Stimulated activated CD8-positive, alpha-beta memory T cell treated with anti-CD3 and anti-CD28 coated beads, Interleukin-15, amount 100 ng/mL, for 4 hours (primary cell): ENCODE measurements at places on chromosomes 5 and 9.

GRCh38 chr5:8528106-8528505 is 659.2 kb downstream of the MTRR start:
- no peak for DNase-seq

DNA sequence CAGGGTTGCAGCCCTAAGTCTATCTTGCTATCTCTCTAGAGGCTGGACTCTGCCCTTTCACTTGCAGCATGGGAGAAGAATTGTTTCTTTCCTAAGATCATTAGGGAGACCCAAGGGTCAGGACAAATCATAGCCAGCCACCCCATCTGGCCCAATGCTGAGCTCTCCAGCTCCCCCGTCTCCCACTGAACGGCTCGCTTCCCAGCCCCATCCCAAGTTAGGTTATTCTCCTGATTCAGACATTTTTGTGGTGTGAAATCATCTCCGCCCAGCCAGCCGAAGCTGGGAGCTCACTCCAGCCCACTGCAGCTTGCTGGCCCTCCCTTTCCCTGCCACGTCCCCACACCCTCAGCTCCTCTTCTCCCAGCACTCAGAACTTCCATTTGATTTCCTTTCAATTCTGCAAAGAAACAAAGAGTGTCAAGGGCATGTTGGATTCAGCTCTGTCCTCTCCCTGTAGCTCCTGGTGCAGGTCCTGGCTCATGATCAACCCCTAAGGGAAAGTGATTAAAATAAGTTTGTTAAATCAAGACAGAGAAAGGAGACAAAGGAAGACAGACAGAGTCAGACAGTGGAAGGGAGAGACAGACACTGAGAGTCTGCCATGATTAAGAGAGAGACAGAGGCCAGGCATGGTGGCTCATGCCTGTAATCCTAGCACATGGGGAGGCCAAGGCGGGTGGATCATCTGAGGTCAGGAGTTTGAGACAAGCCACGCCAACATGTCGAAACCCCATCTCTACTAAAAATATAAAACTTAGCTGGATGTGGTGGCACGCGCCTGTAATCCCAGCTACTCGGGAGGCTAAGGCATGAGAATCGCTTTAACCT is 12.6 kb upstream of the SPARC start:
- no peak for DNase-seq

- DNase-seq, result no peak
Measured at GRCh38 chr9:136170006-136170901, 34.7 kb downstream of the LHX3 start.

DNA sequence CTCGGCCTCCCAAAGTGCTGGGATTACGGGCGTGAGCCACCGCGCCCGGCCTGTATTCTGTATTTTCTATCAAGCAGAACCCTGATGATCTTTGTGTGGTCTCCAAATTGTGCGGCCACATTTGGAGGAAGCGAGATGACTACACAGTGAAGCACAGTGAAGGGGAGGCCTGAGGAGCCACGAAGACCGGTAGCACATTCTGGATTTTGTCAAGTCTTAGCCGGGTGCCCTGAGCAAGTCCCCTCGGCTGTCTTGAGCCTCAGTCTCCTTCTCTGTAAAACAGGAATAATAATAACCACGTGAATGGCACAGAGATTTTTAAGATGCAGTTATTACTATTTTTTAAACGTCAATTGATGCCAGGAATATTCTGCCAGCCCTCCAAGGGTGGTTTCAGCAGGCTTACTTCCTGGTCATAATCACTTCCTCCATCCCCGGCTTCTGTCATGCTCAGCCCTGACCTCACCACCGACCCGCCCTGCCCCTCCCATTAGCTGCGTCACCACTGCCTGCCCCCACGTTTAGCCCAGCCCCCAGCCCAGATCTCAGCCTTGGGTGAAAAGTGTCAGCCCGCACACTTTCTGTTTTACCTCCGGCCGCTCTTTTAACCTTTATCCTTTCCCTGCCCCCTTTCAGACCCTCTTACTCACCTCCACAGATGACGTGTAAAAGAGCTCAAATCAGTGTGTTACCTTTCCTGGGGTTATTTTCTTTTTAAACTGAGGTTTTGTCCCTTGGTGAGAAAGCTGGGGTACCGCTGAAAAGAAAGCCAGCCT is 27.0 kb upstream of the ERGIC1 start:
- DNase-seq, result peak; percentile 76

GRCh38 chr5:79512049-79512448 is 1.9 kb downstream of the HOMER1 start:
- no peak for DNase-seq

DNA sequence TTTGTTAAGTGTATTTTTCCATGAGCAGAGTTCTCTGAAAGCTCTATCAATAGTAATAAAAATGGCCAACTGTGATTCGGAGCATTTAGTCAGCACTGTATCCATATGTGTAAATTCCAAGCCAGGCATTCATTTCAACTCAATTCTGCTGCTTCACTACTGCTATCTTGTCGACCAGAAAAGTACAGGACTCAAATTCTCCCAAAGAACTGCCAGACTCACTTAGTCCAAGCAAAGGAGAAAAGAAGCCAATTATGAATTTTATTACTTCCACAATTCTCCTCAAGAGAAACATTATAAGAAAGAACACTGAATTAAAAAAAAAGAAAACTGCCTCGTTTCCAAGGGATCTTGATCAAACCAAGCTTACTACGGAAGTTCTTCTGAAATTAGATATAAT is 906.3 kb upstream of the DMAC1 start:
- DNase-seq, result no peak

- no peak for DNase-seq
Measured at GRCh38 chr9:135835131-135835530, 72.2 kb downstream of the CAMSAP1 start.

- no peak for DNase-seq
Measured at GRCh38 chr5:88398316-88398715, 129.7 kb upstream of the TMEM161B start.

DNA sequence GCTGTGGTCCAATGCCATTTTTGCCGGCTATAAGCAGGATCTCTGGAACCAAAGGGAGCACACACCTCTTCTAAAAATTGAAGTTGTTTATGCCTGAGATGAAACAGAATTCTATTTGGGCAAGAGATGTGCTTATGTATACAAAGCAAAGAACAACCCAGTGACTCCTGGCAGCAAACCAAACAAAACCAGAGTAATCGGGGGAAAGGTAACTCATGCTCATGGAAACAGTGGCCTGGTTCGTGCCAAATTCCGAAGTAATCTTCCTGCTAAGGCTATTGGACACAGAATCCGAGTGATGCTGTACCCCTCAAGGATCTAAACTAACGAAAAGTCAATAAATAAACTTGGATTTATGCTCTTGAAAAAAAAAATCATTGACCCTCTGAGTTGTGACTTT is 178.7 kb downstream of the CEMIP2 start:
- DNase-seq, result no peak

DNA sequence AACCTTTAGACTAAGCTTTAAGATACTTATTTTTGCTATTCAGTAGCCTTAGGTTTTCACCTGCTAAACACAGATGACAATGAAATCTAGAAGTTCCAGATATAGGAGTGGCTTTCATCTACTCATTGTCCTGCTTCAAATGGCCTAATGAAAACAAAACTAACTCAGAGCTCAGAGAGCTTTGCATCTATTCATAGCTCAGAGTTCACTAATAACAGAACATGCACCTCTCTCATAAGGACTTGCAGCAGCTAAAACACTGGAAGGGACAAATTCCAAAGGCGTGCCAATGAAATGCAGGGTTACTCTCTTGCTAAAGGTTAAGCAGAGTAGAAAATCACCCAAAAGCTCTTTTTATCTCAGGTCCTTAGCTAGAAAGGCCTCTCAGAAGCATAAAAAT is 29.0 kb downstream of the SLC31A2 start:
- no peak for DNase-seq

- DNase-seq, result no peak
Measured at GRCh38 chr9:131869348-131869747, 129.5 kb upstream of the RAPGEF1 start.

DNA sequence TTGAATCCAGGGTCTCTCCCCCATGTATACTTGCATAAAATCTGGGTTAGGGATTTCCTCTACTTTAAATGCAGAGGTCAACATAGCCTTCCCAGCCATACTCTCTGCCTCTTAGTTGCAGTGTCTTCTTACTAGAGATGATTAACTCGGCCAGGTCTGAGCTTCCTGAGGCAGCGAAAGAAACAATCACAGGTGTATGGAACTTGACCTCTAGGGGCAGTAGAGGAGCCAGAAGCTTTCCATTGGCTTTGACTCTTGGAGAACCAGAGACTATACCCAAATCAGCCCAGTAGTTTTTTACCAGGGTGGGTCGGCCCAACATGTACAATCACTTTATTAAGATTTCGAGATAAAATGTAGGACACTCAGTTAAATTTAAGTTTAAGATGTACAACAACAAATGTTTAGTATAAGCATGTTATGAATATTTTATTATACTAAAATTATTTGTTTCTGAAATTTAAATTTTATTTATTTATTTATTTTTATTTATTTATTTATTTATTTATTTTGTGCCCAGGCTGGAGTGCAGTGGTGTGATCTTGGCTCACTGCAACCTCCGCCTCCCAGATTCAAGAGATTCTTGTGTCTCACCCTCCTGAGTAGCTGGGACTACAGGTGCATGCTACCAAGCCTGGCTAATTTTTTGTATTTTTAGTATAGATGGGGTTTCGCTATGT is 48.0 kb upstream of the DMRT3 start:
- no peak for DNase-seq

DNA sequence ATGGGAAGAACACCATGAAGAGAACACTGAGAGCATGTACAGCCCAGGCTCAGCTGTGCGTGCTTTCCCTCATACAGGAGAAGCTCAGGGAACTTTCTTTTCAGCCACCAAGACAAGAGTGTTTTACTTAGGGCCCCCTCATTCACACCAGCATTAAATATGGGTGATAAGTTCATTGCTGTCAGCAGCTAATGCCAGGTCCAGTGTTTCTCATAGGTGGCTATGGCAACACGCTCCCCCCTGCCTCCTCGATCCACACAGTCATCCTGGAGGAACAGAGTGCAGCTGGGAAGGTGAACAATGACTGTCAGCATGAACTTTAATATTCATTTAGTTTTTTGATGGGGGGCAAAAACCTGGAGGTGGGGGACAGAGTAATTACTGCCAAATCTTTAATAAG is 54.4 kb downstream of the TEX10 start:
- no peak for DNase-seq

- no peak for DNase-seq
Measured at GRCh38 chr5:139650031-139650688, 2.0 kb downstream of the CXXC5 start.

DNA sequence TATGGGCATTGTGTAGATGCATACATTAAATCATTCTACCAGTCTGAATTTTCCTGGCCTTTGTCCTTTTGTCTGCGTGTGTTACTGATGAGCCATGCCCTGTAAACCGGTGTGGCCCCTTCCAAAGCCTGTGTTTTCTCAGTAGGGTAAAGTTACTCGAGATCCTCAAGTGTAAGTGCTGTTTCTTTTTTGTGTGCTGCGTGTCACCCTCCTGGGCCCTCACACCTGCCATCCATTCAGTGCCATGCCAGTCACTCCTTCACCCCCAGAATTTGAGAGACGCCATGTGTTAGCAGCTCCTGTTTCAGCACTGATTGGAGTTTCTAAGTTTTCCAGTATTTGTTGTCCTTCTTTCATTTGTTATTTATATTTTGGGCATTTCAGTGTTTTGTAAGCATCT is 288.2 kb downstream of the FANCC start:
- no peak for DNase-seq

DNA sequence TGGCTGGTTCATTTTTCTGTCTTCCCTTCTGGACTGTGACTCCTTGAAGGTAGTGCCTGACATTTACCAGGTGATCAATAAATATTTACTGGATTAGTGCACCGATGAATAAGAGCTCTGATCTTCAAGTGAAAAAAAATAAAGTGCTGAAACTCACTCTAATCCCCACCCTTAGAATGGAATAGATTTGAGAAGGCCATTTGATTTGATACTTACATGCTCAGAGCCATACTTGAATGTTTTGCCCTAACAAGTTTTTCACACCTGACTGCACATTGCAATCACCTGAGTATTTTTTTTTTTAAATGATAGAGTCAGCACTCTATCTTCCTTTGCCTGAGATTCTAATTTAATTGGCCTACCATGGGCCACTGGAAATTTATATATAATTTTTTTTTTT is 105.7 kb downstream of the LRRC70 start:
- no peak for DNase-seq

- no peak for DNase-seq
Measured at GRCh38 chr9:108108852-108109448, 619.4 kb upstream of the KLF4 start.

GRCh38 chr5:99646011-99646647 is 717.3 kb upstream of the CHD1 start:
- DNase-seq, result no peak

- DNase-seq, result no peak
Measured at GRCh38 chr5:114450437-114450836, 88.6 kb downstream of the KCNN2 start.

DNA sequence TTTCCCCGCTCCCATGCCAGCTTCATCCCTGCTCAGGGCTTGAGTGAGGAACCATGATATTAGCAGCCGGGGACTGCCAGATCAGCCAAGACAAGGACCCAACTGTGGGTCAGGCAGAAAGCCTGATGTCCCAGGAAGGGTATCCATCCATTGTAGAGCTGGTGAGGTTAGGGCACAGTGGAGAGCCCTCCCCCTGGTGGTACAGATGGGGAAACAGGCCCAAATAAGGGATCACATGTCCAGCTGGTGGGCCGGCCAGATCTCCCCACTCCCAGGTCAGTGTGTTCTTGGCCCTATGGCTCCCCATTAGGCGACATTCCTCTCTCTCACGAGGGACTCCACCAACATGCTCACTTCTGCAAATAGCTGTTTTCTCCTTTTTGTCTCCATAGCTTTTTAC is 9.0 kb downstream of the CDX1 start:
- no peak for DNase-seq

GRCh38 chr5:44048276-44048984 is 340.8 kb downstream of the FGF10 start:
- no peak for DNase-seq

GRCh38 chr5:43515678-43516048 is 715 bp upstream of the C5orf34 start:
- no peak for DNase-seq

- no peak for DNase-seq
Measured at GRCh38 chr5:67190861-67191260, 5.7 kb downstream of the CD180 start.

DNA sequence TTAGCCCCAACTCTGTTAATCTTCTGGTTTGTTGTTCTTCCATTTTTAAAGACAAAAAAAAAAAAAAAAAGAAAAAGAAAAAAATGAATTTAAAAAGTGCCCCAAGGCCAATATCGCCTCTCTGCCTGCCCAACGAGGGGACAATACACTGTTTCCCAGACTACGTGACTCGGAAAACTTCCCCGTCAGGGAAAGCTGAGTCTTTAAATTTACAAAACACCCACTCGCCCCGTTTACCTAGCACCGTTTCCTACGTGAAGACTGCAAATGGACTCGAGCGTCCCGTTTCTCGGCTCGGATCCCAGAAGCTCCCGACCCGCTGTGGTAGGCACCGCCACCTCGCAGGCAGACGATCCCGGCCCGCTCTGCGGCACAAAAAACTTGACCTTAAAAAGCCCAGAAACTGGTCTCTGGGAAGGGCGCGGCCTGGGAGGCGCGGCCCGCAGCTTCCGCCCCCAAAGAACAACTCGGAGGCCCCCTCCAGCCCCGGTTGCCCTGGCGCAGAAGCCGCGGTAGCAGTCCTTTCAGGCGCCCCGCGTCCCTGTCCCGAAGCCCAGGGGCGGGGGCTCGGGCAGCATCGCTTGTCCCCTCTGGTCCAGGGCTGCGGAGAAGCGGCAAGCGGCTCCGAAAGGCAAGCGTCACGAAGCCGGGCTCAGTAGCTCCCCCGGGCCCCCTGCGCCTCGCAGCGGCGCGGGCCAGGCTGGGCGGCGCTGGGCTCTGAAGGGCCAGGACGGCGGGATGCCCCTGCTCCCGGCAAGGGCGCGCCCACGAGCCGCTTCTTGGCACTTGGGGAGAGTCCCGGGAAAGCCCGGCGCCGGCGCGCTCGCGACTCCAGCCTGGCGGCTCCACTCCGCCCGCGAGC is at the start of gene GCNT4:
GCNT4 (minus strand) TSS at position 367 of the 862 bp plus-strand sequence. CDS start 22,521 bp downstream, outside the sequence.
- DNase-seq, result no peak
